Activated T-cell treated with anti-CD3 and anti-CD28 coated beads, Interleukin-2, amount 50 U/mL, for 1 hour (primary cell): ENCODE measurements at places on chromosomes 12 and 14.

GRCh38 chr14:90805662-90806540 is 10.3 kb downstream of the TTC7B start:
- no peak for DNase-seq

DNA sequence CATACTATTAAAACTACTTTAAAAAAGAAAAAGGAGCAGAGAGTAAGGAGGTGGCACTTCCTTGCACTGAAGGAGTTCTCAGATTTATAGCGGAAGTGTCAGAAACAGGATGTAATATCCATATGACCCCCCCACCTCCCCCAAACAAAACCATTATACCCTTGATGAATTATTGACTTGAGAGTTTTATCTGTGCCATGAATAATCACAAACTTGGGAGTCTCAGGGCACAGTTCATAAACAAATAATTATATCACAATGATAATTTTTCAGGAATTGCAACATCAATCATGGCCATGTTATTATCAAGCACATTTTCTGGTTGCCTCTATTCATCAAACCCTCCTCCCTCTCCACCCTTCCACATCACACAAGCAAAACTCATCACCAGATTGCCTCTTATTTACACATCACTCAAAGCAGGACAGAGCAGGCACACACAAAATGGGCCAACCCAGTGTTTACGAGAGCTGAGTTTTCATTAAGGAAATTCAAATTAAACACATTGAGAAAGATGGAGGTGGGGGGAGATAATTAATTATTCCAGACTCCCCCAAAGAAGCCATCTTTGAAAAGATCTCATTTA is 141.4 kb downstream of the EGLN3 start:
- DNase-seq: no peak

- no peak for DNase-seq
These were observed 5.0 kb downstream of the CACNB3 start for GRCh38 chr12:48823281-48823680.

DNA sequence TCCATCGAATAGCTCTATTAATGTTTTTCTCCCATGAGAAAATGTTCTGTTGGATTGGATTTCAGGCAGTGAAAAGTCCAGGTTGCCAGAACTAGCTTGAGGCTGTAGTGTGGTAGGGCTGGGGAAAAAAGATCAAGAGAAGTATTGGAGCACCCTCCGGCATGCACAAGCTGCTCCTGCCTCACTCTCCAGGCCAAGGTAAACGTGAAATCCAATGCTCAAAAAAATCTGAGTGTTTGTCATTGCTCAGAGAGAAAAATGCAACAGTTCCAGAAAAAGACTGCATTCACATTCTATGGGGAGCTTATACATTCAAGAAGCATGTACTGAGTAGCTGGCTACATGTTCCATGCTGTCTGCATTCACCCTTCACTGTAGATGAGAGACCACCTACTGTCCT is 680.9 kb upstream of the TBX3 start:
- DNase-seq: no peak

DNA sequence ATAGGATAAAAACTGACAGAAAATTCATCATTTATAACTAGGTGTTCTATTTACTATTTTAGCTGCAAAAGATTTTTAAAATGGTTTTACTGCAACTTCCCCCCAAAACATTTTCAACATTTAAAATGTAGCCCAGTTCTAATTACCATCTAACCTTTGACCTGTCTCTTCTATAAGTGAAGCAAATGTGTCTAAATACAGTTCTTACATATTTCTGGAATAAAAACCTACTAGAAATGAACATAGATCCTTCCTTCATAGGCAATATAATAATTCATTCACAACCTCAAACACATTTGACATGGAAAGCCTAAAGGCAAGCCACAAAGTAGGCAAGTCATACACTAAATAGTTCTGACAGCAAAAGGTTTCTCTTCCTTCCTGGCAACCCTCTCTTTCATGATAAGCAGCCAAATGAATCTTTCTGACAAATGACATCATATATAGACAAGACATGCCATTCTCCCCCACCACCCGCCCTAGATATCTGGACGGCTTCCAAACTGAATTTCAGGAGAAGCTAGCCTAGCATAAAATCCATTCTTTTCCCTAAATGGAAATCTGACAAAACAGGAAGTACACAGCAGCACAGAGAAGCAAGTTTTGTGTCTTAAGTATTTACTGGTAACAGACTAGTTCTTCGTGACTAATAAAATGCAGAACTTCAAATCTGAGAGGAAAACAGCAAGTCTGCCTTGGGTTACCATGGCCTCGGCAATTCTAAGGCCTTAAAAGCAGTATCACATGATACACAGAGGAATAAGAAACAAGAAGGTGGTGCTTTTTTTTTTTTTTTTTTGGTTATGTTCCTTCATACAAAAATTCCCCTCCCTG is 17.2 kb upstream of the ARID4A start:
- DNase-seq: no peak
